ENCODE measurements at places on chromosomes 7 and 10. TPM values are rescaled to one million over a fixed set of nuclear protein-coding genes. Genes with fewer than 3 reads are reported as not detected.

DNA sequence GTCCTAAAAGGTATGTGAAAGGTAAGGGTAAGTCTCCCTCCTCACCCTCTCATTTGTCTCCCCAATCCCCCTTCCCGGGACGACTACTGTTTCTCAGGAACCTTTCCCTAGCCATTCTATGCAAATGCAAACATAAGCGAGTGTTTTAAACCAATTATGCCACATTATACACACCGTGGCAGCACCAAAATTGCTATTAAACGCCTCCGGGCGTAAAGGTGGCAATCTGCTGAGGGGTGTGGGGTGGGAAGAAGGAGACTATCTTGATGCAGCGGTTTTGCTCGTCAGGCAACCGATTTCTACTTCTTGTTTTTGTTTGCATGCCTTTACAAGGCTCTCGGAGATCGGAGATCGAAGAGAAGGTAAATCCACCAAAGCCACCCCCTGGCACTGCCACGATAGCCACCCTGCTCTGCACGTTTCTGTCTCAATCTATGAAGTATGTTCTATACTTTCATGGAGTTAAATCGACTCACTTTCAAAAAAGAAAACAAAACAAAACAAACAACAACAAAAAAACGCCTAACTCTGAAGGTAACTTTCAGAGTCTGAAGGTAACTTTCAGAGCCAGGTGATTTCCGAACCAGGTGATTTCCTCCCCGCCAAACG, 46.0 kb upstream of the CDK1 start:
- no peak for DNase-seq

- DNase-seq = no peak
Measured at GRCh38 chr10:102342958-102343357, 52.5 kb upstream of the NFKB2 start.

DNA sequence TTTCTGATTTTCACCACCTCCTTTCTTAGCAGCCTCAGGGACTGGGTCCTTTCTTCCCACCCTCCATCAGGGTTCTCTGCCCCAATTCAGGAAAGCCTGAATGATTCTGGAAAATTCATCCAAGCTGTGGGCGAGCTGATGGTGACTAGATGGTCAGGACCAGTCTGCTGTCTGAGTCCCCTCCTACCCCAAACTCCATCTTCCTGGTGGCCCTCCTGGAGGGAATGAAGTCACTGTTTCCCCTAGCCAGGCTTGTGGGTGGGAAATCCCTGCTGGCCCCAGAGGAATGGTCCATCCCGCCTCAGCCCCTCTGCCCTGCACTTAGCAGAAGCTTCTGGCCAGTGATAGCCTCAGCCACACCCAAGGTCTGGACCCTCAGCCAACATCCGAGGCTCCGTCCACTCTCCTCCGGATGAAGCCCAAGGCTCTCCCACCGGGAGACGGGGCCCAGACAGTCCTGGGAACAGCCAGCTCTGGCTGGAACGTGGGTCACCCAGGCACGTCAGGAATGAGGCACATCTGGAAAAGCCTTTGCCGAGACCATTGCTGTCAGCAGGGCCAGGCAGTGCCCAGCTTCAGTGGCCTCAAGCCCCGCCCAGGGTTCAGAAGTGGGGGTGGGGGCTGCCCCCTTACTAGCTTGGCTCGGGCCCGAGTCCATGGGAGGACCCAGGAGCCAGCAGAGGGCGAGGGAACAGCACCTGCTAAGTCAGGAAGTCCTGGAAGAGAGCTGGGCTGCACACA, 4.0 kb upstream of the AQP1 start:
- peak; percentile 52 for DNase-seq

GRCh38 chr7:143069912-143070500, 17.9 kb downstream of the OR6V1 start:
- no peak for DNase-seq

DNA sequence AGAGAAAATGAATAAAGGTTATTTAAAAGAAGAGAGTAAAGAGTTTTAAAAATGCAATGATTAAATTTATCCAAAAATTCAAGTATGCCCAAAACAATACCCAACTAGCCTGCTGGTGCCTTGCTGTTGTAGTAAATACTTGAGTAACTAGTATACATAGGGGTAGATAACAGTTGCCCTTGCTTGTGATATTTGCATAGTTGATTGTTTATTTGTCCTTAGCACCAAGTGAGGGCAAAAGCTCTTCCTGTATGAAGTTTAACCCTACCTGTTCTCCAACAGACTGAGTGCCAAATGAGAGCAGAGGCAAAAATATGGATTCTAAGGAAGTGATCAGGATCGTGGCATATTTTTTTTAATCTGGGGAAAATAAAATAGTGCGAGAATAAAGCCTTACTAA, 85.0 kb downstream of the PTN start:
- DNase-seq = no peak

The PNLIPRP1 gene
- not detected for total RNA-seq

DNA sequence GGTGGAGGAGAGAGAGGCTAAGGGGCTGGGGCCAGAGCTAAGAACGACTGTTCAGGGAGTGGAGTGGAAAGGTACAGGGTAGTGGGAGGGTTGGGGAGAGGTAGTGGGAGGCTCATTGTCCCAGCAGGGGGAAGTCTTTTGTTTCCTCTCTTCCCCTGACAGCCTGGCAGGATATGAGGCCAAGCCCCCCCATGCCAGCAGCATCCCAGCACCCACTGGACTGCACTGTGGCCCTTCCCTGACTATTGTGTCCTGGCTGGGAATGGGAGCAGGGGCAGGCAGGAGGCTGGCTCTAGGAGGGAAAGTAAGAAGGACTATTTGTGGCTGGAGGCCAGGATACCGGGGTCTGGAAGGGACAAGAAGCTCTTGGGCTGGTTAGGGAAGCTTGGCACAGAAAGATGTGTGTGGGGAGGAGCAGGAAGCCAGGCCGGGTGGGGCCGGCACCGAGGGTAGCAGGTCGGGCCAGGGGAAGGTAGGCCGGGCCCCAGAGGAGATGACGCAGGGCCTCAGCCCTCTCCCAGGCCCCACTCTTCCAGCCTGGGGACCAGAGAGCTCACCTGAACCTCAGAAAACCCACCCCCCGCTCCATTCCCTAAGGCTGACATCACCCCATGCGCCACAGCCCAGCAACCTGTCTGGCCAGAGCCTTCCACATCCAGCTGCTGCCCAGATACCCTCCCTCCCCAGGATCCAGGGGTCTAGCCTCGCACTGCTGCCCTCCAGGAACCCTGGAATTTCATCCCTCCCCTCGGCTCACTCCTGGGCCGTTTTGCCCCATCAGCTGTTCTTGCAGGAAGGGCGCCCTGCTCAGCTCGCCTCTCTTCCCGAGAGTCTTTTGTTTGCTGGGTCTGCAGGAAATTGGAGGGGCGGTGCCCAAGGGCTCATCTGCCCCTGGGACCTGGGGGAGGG, 8.8 kb upstream of the EPHB4 start:
- DNase-seq = peak; percentile 88

DNA sequence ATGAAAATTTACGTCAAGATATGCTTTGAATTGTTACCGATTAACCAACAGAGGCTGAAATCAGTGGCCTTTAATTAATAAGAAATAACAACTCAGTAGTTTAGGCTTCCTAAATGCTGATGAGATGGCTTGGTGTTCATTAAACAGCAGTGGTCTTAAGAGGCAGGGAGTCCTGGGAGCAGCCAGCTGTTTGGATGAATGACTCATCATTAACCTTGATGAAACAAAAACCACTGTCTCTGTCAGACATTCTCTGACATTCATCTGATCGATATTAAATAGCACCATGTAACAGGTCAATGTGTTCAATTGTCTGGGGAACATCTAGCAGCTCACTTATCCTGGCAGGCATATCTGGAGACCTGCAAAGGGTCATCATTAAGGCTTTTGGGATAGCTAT, 234.2 kb upstream of the LRRN3 start:
- no peak for DNase-seq

The MRPS16 gene
- 82.1 TPM for total RNA-seq

DNA sequence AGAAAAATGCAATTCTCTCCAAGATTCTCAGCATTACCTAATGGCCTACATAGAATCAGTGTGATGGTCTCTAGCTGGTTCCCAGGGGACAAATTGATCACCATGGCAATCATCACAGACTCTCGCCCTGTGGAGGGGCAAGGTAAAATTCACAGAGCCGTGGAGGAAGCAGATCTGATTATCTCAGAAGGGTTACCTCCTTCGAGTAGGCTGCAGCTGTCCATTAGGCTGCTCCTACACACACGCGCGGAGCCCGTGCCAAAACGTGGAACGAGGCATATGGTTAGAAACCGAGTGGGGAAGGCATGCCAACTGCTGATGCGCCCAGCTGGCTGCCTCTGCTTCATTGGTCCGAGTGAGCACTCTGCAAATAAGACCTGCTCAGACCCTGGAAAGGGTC, 52.8 kb upstream of the PTER start:
- no peak for DNase-seq

DNA sequence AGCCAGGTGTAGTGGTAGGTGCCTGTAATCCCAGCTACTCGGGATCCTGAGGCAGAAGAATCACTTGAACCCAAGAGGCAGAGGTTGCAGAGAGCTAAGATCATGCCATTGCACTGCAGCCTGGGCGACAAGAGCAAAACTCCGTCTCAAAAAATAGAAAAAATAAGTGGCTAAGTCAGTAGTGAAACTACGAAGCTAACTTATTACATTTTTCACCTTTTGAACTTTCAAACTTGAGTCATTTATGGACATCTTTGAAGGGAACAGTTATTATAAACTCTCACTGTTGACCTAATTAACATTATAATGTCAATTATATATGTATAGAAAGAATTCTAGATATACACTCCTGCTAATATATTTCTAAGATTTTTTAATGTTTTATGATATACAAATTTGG, 541.5 kb upstream of the C7orf33 start:
- DNase-seq = no peak

The CYP17A1 gene
- not detected for total RNA-seq

The FANK1 gene
- total RNA-seq = 0.88 TPM

The GARIN1A gene
- 2.1 TPM for total RNA-seq

DNA sequence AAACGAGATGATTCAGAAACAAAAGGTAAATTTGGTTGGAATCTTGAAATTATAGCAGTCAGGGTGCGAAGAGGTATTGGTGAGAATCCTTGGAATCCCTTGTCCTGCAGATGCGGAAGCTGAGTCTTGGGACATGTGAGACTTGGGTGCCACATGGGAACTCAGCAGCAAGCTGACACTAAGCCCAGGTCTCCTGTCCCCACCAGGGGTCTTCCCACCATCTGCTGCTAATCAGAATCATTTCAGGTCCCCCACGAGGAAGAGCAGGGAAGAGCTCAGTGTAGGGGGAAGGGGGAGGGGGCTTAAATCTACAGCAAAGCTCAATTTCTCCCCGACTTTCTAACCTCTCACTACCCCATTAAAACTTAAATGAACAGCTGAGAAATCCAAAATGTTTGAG, 126.1 kb upstream of the BMPER start:
- DNase-seq = no peak

The DNAJB6 gene
- total RNA-seq = 159 TPM

GRCh38 chr7:36764929-36765328, 40.6 kb upstream of the AOAH start:
- no peak for DNase-seq

The CCL24 gene
- 0.56 TPM for total RNA-seq

GRCh38 chr10:63976538-63976937, 455.3 kb downstream of the REEP3 start:
- peak; percentile 25 for DNase-seq

DNA sequence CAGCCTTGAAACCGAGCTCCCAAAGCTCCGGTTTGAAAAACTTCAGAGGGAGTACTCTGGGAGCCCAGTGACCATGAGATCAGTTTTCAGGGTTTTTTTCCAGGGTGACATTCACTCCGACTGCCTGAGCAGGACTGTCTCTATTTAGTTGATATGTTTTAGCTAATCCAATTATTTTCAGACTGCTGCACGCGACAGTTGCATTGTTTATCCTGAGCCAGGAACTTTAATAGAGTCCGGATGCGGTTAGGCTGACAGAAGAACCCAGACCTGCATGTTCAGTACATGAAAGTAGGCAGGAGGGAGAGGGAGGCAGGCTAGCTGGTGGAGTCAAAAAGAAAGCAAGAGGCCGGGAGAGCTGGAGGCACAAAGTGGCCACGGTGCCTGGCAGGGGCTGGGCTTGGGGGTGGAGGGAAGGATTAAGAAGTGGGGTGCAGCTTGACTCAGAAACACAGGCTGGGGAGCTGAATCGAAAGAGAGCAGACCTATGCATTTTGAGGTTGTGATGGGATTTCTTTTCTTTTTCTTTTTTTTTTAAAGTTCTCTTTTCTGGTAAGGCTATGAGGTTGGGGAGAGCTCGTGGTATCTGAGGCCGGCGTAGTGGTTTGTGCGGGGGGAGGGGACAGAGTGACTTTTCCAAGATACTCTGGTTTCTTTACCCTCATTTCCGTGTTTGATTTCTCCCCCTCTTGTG, 5.7 kb downstream of the GATA3 start:
- no peak for DNase-seq

DNA sequence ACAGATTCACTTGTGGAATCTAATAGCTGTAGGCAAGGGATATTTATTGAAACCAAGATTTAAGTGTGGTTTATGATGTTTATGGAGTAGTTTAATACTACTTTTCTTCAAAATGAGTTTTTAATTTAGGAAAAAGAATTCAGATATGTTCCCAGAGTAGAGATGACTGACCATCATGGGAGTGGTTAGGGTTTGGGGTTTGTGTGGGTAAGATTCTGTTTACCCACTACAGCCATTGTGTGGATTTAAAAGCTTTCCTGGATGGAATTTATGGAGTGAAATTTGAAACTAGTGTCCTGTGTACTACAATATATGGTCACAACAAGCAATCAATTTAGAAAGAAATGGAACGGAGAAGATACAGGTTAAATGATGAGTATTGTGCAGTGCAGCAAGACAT, 453.5 kb downstream of the AUTS2 start:
- DNase-seq = no peak

The INHBA gene
- 15.4 TPM for total RNA-seq

DNA sequence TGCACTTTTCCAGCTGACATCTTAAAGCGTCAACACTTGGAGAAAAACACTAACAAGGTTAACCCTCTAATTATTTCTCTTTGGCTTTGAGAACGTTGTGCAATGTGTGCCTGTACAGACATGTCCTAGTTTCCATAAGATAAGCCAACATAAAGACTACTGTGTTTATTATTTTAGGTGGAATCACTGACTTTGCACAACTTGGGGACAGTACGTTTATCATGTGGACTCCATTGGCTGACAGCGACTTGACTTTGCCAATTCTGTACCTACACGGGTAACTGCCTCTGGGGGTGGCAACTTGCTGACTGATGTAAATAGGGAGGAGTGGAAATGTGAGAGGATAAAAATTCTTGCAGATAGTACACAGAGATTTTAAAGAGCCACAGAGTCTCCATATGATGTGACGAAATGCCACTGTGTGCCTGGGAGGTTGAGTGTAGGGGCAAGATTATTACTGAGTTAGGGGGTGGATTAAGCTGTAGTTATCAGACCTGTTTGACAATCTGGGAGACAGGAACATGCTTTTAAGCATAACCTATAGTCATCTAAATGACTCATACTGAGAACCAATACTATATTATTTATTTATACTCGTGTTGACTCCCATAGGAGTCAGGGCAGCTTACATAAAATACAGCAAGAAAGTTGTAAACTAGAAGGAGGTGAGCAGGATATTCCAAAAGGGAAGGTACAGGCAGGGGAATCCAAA, 21.0 kb downstream of the SLC13A4 start:
- no peak for DNase-seq

GRCh38 chr7:91342346-91342745, 78.1 kb downstream of the FZD1 start:
- no peak for DNase-seq

GRCh38 chr10:107163076-107163855, 1.2 kb downstream of the SORCS1 start:
- DNase-seq = no peak

The NPY4R gene
- 0.58 TPM for total RNA-seq
